ENCODE measurements at places on chromosomes 11 and 22.

GRCh38 chr11:116718955-116719501 is 53.8 kb downstream of the BUD13 start:
- no peak for DNase-seq

DNA sequence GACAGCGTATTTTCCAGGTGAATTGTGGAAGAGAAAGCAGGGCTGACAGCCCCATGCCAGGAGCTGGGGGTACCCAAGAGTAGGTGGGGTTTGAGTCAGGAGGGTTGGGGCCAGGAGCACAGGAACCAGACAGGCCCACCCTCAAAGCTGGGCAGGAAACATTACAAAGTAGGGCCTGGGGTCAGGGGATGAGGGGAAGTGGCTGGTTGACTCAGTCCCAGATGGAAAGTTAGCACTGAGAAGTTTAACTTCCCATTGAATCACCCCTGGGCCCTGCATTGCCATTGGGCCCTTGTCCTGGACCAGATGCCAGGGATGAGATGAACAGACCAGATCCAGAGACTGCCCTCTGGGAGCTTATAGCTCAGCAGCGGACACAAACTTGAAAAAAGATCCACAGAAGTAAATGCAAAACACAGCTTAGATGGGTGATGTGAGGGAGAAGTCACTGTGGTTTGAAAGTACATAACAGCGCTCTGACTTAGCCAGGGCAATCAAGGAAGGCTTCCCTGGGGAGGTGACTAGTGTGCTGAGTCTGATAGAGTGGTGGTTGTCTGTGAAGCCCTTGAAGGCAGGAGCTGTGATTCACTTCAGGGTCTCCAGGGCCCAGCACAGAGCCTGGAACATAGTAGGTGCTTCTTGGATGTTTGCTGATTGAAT is 2.2 kb downstream of the MAFF start:
- DNase-seq: no peak

GRCh38 chr11:122189229-122189628 is 73.2 kb upstream of the BLID start:
- DNase-seq: no peak

DNA sequence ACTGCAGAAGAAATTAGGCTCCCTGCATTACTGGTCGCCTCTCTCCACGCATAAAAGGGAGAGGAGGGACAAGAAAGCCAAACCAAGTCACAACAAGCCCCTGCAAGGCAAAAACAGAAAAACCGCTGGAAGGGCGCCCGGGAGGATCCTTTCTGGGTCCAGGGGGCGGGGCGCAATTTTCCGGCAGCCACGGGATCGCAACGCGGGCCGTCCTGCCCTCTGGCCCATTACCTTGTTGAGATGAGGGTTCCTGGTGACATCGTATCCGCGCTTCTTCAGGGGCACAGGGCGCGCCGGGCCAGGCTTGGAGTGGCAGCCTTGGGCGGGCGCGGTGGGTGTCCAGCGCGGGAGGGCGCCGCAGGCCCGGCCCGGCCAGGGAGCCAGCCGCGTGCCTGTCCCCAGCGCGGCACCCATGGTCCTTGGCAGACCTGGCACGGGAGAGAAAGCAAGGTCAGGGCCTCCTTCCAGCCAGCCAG is 847 bp downstream of the ME3 start:
- no peak for DNase-seq

GRCh38 chr11:12544986-12545775 is 129.0 kb upstream of the TEAD1 start:
- DNase-seq: no peak

DNA sequence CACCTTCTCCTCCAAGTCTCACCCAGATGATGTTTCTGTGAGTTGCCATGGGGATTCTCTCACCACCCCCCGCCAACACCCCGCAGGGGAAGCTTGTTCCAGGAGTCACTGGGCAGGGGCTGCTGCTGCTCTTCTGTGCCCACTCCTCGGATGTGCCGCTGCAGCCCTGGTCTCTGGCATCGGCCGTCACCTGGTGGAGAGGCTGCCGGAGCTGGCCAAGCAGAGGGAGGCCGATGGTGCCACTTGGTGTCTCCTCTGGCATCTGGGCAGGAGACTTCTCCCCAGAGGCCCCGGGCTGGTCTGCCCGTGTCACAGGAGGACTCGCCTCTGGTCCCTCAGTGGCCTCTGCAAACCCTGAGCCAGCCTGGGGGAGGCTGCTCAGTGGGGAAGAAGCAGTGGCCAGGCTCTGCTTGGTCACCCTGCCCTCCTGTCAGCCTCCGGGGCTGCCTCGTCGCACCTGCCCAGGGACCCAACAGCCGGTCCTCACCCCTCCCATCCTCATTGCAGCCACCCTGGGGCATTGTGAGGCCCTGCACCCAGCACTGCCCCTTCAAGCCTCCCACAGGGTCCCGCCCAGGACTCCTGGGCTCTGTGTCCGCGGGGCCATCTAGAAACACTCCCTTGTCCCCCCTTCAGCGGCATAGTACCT is 424 bp upstream of the ADORA2A start:
- DNase-seq: no peak

GRCh38 chr11:77063861-77064260 is 2.9 kb upstream of the CAPN5 start:
- DNase-seq: no peak

GRCh38 chr22:31492151-31492550 is 2.5 kb upstream of the EIF4ENIF1 start:
- DNase-seq: no peak

DNA sequence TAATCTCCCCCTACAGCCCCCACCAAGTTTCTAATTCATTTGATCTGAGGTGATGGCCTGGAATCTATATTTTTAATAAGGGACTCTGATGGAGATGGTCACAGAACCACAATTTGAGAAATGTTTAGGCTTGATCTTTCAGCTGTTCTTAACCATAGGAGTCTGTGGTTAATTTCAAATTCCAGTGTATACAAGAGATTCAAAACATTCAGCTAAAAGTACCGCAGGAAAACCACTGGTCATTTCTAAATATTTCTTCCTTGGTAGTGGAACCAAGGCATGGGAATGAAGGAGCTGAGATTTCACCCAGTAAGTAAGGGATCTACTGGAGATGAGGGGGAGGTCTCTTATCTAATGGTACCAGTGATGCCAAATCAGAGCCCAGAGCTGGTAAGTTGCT is 18.3 kb upstream of the GALNT18 start:
- no peak for DNase-seq

GRCh38 chr11:85914425-85914824 is 59.2 kb downstream of the CCDC83 start:
- no peak for DNase-seq

DNA sequence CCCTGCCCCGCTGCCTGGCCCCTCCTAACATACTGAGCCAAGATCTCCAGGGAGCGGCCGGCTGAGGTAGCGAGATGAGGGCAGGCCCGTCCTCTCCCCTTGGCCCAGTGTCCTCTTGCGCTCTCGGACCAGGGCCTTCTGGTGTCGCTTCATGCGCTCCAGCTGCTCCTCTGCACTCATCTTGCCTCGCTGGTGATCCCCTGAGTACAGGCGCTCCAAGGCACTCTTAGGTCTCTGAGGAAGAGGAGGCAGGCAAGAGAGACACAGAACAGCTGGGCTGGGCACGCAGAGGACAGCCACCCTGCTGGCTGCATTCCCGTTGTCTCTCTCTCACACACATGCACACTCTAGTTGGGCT is 50.6 kb downstream of the C11orf58 start:
- no peak for DNase-seq

DNA sequence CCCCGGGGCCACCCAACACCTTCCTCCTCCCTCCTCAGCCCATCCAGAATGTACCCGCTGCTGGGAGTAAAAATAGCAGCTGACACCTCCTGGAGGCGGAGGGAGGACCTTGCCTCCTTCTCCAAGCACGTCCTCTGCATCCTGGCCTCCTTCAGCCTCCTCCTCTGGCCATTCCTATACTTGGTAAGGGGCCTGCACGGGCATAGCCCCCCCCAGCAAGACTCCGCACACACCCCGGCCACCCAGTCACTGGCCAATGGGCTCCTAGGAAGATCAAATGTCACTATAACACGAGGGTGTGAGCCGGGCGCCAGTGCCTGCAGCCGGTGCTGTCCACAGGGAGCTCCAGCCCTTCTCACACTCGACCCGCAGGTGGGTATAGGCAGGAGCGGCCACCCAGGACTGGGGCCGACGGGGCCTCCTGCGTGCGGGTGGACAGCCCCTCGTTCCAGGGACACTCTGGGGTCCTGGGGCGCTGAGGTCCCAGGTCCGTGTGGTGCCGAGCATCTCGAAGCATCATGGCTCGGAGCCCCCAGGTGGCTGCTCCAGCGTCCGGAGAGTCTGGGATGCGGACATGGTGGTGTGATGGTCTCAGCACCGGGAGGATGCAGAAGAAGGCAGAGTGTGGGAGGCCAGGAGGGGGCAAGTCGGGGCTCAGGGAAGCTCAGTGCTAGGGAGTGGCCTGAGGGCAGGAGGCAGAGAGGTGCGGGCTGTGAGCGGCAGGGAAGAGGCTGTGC is at the start of gene TNNT3:
TSS of gene TNNT3 (plus strand) at position 313 of the 737 bp plus-strand sequence. CDS start 3,172 bp downstream, outside the sequence.
- no peak for DNase-seq

- no peak for DNase-seq
Measured at GRCh38 chr11:106520146-106520912, 442.9 kb downstream of the AASDHPPT start.

All from NCI-H748 treated with DMSO at 0.1 percent for 48 hours (cell line).